Activated naive CD8-positive, alpha-beta T cell treated with anti-CD3 and anti-CD28 coated beads, Interleukin-2, amount 10 ng/mL, durations not matched to agents 7 days and 5 days (primary cell): ENCODE measurements at places on chromosomes 2 and 18. TPM values are rescaled to one million over a fixed set of nuclear protein-coding genes. Genes with fewer than 3 reads are reported as not detected.

DNA sequence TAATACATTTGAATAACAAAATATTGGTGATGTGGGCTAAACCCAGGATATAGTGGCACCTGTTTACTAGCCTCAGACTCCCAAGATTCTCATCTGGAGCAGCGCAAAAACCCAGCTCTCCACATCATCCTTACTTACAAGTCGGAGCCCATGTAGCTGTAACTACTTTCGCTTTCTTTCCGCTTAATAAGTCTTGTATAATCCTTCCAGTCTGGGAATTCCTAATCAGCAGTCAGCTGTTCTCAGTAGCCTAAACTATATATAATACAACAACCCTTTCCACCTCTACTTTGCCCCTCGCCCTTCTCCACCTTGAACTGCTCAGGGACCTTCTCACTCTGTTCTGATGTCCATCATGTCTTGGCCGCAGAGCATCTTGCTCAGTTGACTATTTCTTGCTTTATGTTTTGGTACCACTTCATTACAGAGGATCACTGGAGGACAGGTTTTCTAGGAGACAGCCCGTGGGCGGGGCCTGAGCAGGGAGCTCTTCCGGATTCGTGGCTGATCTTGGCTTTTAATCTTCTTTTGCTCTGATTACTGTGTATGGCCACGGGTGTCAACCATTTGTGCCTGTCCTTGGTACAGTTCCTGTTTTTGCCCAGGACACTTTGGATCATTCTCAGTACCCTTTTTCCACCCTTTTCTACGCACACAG lies 119.9 kb upstream of the SERTAD2 start:
- H3K4me1 ChIP-seq = peaks cover 8% of the 10 kb centered on the region
- H3K36me3 ChIP-seq = no peaks in the 10 kb centered on the region
- no peak overlapping the region for H3K4me3 ChIP-seq
- H3K27ac ChIP-seq = no peak overlapping the region

The FSHR gene
- not detected for total RNA-seq

- H3K27me3 ChIP-seq = no peaks in the 10 kb centered on the region
- no peak overlapping the region for H3K27ac ChIP-seq
- no peak for DNase-seq
These were observed 124.5 kb downstream of the WDR7 start for GRCh38 chr18:56775701-56776100.

The CCDC141 gene
- total RNA-seq = 15.0 TPM

The RALBP1 gene
- total RNA-seq = 58.9 TPM

GRCh38 chr2:216423071-216423470 lies 10.8 kb downstream of the SMARCAL1 start:
- no peak overlapping the region for H3K4me3 ChIP-seq
- H3K27ac ChIP-seq = no peak overlapping the region
- H3K4me1 ChIP-seq = peaks cover 2% of the 10 kb centered on the region
- DNase-seq = no peak
- no peaks in the 10 kb centered on the region for H3K27me3 ChIP-seq
- H3K36me3 ChIP-seq = peaks cover 61% of the 10 kb centered on the region

GRCh38 chr2:116935097-116935814 lies 879.2 kb upstream of the DDX18 start:
- no peaks in the 10 kb centered on the region for H3K36me3 ChIP-seq
- H3K4me1 ChIP-seq = no peaks in the 10 kb centered on the region
- H3K4me3 ChIP-seq = no peak overlapping the region
- H3K27ac ChIP-seq = no peak overlapping the region

GRCh38 chr2:238569507-238570195 lies 142.9 kb downstream of the ASB1 start:
- H3K4me3 ChIP-seq = no peak overlapping the region
- H3K36me3 ChIP-seq = no peaks in the 10 kb centered on the region
- H3K4me1 ChIP-seq = no peaks in the 10 kb centered on the region
- H3K27ac ChIP-seq = no peak overlapping the region
- H3K27me3 ChIP-seq = no peaks in the 10 kb centered on the region
- no peak for DNase-seq

The LRP2 gene
- 0.47 TPM for total RNA-seq

DNA sequence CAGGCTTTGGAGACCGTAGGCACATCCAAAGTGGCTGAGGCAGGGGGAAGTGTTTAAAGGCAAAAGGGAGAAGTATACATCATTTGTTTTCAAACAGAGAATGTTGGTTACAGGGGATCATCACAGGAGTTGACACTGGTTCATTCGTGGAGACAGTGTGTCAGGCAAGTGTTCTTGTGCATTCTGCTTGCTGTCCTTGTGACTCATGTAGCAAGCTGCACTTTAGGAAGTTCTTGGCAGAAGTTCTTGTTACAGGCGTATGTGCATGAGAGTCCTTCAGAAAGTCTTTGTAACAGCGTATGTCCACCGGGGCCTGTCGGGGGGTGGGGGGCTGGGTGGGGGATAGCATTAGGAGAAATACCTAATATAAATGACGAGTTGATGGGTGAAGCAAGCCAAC lies 36.5 kb upstream of the B4GALT6 start:
- no peaks in the 10 kb centered on the region for H3K36me3 ChIP-seq
- H3K27ac ChIP-seq = no peak overlapping the region
- peaks cover 29% of the 10 kb centered on the region for H3K27me3 ChIP-seq
- no peak for DNase-seq
- H3K4me3 ChIP-seq = no peak overlapping the region

The SLC14A1 gene
- total RNA-seq = 3.1 TPM

GRCh38 chr2:166092889-166093288 lies 34.9 kb downstream of the SCN1A start:
- no peaks in the 10 kb centered on the region for H3K36me3 ChIP-seq
- no peak overlapping the region for H3K4me3 ChIP-seq
- peaks cover 7% of the 10 kb centered on the region for H3K27me3 ChIP-seq
- DNase-seq = no peak
- H3K4me1 ChIP-seq = no peaks in the 10 kb centered on the region

The GALNT3 gene
- 4.7 TPM for total RNA-seq

DNA sequence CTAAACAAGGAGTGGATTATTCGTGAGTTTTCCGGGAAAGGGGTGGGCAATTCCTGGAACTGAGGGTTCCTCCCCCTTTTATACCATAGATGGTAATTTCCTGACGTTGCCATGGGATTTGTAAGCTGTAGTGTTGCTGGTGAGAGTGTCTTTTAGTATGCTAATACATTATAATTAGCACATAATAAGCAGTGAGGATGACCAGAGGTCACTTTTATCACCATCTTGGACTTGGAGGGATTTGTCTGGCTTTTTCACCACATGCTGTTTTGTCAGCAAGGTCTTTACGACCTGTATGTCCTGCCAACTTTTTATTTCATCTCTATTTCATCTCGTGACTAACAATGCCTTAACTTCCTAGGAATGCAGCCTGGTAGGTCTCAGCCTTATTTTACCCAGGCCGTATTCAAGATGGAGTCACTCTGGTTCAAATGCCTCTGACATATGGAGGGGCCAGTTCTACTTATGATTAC lies 124.8 kb upstream of the B3GNT2 start:
- no peak overlapping the region for H3K27ac ChIP-seq
- H3K4me3 ChIP-seq = no peak overlapping the region
- peaks cover 4% of the 10 kb centered on the region for H3K4me1 ChIP-seq
- DNase-seq = no peak
- no peaks in the 10 kb centered on the region for H3K27me3 ChIP-seq
- H3K36me3 ChIP-seq = peaks cover 22% of the 10 kb centered on the region
